Stomach (tissue), 19 donors: ENCODE measurements at places on chromosomes 2 and 18. TPM values are rescaled to one million over a fixed set of nuclear protein-coding genes. Genes with fewer than 3 reads are reported as not detected.

The ELOA2 gene
- total RNA-seq = not detected

The POTEC gene
- not detected for total RNA-seq

The TBR1 gene
- not detected for total RNA-seq

The TMEM169 gene
- 0.55 TPM for total RNA-seq

The HOXD8 gene
- 5.1 TPM for total RNA-seq

The GLB1L gene
- 0.58 TPM for total RNA-seq

The PASK gene
- 10.5 TPM for total RNA-seq

The UCN gene
- total RNA-seq = not detected

The OTOS gene
- total RNA-seq = not detected

The PLEK gene
- 1.2 TPM for total RNA-seq

The ACVR1C gene
- total RNA-seq = 1.7 TPM

The ACMSD gene
- total RNA-seq = not detected

The RNF125 gene
- 12.5 TPM for total RNA-seq

The GALNT14 gene
- not detected for total RNA-seq

The STAT4 gene
- total RNA-seq = 9.3 TPM

The FAM168B gene
- 80.6 TPM for total RNA-seq

The TMEM247 gene
- total RNA-seq = not detected

The UNC80 gene
- total RNA-seq = 0.29 TPM

The PCGF1 gene
- 14.7 TPM for total RNA-seq

The SERPINB13 gene
- total RNA-seq = not detected

The SCG2 gene
- 10.5 TPM for total RNA-seq

The INSIG2 gene
- total RNA-seq = 18.4 TPM

The C18orf32 gene
- 0.58 TPM for total RNA-seq

The IL37 gene
- total RNA-seq = not detected

The PIEZO2 gene
- 19.6 TPM for total RNA-seq

The MC5R gene
- total RNA-seq = not detected

The LYPD1 gene
- not detected for total RNA-seq

The GULP1 gene
- 179 TPM for total RNA-seq

The SNED1 gene
- 36.8 TPM for total RNA-seq

The EDAR gene
- total RNA-seq = not detected

The TEX44 gene
- not detected for total RNA-seq

The FBXO15 gene
- 0.92 TPM for total RNA-seq

The REEP1 gene
- not detected for total RNA-seq

The NEU4 gene
- total RNA-seq = not detected

The TMEM127 gene
- 16.7 TPM for total RNA-seq

The PRKAG3 gene
- total RNA-seq = not detected

The IL1F10 gene
- total RNA-seq = not detected

The NT5DC4 gene
- total RNA-seq = not detected

The IGFBP5 gene
- total RNA-seq = 923 TPM

The CYTIP gene
- 30.7 TPM for total RNA-seq

The IL36B gene
- not detected for total RNA-seq

The EML6 gene
- 1.8 TPM for total RNA-seq

The ANO7 gene
- 61.3 TPM for total RNA-seq

The IL1R2 gene
- 56.4 TPM for total RNA-seq
